A549 treated with dexamethasone at 1 μM for 4 hours (cell line): ENCODE measurements at places on chromosomes 5 and 9. TPM values are rescaled to one million over a fixed set of nuclear protein-coding genes. Genes with fewer than 3 reads are reported as not detected.

The OR2S2 gene
- total RNA-seq: not detected in 5 replicates

The PPP2CA gene
- total RNA-seq: 206 to 273 TPM (median 268 TPM) in 5 replicates

The SPINK7 gene
- not detected in 5 replicates for total RNA-seq

The OTULINL gene
- total RNA-seq: 20.3 to 28.8 TPM (median 27.0 TPM) in 5 replicates

The FAM81B gene
- not detected in 5 replicates for total RNA-seq
